ENCODE measurements at places on chromosomes 4 and X.

DNA sequence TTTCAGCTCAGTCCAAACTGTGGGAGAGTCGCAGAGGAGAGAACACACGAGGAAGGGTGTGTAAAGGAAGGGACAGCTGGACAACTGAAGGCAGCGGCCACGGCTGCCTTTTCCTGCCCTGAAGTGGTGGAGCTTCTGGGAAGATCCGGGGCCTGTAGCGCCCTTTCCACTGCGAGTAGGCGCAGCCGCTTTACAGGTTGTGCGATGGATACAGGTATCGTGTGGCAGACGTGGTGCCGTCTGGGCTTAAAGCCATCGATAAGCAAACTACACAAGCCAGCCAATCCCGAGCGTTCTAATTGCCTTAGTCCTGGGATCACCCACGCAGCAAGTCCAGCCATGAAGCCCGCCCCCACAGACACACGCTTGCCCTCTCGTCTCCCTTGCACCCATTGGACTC is 15.4 kb downstream of the NKX6-1 start:
- no peak for DNase-seq

DNA sequence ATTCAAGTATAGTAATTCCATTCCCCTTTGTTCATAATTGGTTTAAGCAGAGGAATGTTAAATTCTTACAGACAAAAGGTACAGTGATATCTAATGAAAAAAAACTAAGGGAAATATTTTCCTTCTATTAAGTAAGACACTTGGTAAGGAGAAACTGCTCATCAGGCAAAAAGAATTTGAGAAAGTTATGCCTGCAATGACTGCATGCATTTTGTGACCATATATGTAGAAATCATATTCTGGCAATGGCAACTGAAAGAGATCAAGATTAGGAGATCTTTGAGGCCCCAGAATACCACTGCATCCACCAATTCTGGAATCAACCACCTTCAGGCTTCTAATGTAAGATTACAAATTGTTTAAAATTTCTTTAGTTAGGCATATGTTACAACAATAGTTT is 364.8 kb downstream of the PCDH10 start:
- DNase-seq = no peak

- DNase-seq = no peak
Measured at GRCh38 chr4:99816545-99817308, at the start of gene DAPP1. TSS of gene DAPP1 (plus strand) at chr4:99816827. CDS start at chr4:99816914, 87 bp downstream.

- no peak for DNase-seq
Measured at GRCh38 chrX:50815120-50815519, 1.1 kb upstream of the SHROOM4 start.

- DNase-seq = no peak
Measured at GRCh38 chr4:158860856-158861255, 92.0 kb downstream of the FNIP2 start.

DNA sequence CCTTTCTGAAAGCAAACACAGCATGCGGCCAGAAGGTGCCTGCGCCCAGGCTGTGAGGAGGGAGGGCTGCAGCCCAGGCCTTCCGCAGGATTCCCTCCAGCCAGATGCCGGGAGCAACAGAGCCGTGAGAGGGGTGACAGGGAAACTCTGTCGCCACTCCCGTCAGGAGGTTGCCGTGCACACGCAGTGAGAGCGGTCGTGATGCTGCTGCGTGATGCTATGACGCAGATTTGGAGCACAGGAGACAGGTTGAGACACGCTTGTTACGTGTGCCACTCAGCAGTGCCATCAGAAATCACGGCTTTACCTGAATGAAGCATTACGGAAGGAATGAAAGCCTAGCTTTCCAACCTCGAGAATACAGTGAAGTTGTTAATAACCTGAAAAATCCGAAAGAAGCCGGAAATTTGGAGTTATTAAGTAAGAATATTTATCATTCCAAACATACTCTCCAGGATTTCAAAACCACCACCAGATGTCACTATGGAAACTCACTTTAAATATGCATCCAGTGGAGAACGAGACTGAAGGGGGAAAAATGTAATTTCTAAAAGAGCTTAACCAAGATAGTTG is 54.4 kb downstream of the FAT1 start:
- DNase-seq = peak; percentile 28

- no peak for DNase-seq
Measured at GRCh38 chrX:48665991-48666390, 17.6 kb upstream of the WAS start.

Data from AG04449 (cell line).